Activated CD4-positive, alpha-beta T cell treated with anti-CD3 and anti-CD28 coated beads, Interleukin-2, amount 10 ng/mL, durations not matched to agents 7 days and 5 days (primary cell): ENCODE measurements at places on chromosomes 16 and 17.

- no peak for DNase-seq
Observed at GRCh38 chr17:60989846-60990245, 312.2 kb downstream of the BCAS3 start.

- DNase-seq: no peak
Observed at GRCh38 chr17:48322060-48322459, 108.0 kb downstream of the SKAP1 start.

GRCh38 chr16:5776876-5777275 is 679.3 kb upstream of the EEF2KMT start:
- no peak for DNase-seq

- no peak for DNase-seq
Observed at GRCh38 chr16:72937916-72938794, 109.8 kb downstream of the ZFHX3 start.

DNA sequence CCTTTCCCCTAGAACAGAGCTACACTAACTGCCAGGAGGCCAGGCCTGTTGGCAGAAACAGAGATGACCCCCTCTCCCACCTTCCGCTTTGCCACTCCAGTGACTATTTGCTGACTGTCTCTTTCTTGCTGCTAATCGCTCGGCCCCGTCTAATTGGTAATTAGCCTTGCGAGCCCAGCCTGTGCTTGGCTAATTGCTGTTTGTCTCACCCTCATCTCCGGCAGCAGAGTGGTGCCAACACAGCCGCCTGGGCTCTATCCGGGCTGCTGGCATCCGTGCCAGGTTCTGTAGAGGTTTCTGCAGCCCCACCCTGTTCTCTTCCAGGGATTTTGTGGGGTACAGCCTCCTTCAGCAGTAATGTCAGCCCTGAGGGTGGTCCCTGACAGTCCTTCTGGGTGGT is 27.4 kb upstream of the PHB1 start:
- DNase-seq: no peak

DNA sequence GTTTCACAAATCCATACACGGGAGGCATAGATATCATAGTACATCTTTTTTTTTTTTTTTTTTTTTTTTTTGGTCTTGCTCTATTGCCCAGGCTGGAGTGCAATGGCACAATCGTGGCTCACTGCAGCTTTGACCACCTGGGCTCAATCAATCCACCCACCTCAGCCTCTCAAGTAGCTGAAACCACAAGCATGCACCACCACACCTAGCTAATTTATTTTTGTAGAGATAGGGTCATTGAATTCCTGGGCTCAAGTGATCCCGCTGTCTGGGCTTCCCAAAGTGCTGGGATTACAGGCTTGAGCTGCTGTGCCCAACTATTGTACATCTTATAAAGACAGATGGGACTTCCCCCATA is 3.5 kb upstream of the RAPGEFL1 start:
- no peak for DNase-seq

DNA sequence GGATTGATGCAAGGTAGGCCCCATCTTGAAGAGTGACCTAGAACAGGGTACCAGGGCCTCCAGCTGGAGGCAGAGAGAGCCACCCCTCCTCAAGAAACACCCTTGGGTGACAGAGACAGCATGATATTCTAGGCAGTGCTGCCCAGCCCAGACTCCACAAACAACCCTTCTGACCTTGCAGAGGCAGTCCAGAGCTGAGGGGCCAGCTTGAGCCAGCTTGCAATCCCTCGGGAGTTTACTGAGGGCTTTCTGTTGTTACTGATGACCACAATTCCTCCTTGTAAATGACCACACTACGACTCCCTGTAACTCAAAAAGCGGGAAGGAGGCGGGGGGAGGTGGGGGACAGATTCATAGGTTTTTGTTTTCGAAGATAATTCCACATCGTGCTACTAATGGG is 18.6 kb upstream of the MNT start:
- DNase-seq: no peak
